ENCODE measurements at places on chromosomes 2 and 18. TPM values are rescaled to one million over a fixed set of nuclear protein-coding genes. Genes with fewer than 3 reads are reported as not detected.

GRCh38 chr2:2018713-2019410, 274.5 kb upstream of the PXDN start:
- peak; percentile 7 for DNase-seq

DNA sequence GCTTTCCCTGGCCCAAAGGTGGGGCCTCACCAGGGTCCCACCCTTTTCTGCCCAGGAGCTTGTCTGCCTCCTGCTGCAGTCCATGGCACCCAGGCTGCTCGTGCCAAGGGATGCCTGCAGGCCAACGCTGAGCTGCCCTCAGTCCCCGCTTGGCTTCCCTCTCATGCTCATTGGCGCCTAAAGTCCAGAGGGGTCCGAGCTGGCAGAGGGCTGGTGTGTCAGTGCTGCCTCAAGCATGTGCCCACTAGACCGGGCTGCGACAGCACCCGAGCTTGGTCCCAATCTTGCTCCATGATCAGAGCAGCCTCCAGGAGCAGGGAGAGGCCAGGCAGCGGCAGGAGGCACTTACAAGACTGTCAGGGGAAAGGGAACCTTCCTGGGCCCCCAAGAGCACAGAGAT, 287.0 kb downstream of the ICOS start:
- DNase-seq = no peak

- no peak for DNase-seq
These were observed 177.8 kb upstream of the SCN7A start for GRCh38 chr2:166671801-166672200.

GRCh38 chr2:82796132-82796531, 1662.9 kb downstream of the SUCLG1 start:
- DNase-seq = no peak

DNA sequence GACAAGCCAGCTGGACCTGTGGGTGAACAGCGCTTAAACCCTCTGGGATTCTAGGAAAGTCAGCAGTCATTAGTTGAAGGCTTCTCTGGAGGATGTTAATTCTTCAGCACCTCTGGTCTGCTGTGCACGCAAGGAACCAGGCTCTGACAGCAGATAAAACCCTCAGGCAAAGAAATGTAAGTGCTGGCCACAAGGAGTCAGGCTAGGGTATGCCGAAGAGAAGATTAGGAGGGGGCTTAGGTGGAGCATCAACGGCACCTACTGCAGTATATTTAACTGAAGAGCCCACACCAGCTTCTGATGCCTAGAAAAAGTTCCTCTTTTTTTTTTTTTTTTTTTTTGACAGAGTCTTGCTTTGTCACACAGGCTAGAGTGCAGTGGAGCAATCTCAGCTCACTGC, 304.2 kb upstream of the MC4R start:
- DNase-seq = peak; percentile 81

DNA sequence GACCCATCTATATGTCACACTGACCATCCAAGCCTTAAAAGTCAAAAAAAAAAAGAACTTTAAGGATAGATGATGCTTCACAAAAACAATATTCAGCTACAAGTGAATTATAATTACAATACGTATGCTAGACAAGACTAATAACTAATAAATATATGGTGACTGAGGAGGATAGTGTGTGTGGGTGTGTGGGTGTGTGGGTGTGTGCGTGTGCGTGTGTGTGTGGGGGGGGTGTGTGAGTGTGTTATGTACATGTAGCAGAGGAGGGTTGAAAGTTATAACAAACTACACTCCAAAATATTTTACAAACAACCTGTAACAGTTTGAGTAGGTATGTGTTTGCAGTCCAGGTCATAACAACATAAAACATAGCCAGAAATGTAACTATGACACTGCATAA, 159.2 kb upstream of the RBBP8 start:
- DNase-seq = no peak

DNA sequence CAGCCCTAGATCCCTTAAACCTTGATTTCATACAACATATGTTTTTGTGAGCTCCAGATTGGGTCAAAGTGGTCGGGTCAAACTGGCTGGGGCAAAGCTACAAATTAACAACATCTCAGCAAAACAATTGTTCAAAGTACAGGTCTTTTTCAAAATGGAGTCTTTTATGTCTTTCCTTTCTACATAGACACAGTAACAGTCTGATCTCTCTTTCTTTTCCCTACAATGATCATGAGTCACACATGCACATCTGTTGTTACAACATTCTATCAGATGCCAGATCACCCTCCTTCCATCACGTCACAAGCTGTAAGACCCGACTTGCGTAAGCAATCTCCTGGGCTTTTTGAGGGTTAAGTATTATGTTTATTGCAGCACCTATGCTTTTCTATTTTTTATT, 55.1 kb downstream of the RHOB start:
- DNase-seq = no peak

DNA sequence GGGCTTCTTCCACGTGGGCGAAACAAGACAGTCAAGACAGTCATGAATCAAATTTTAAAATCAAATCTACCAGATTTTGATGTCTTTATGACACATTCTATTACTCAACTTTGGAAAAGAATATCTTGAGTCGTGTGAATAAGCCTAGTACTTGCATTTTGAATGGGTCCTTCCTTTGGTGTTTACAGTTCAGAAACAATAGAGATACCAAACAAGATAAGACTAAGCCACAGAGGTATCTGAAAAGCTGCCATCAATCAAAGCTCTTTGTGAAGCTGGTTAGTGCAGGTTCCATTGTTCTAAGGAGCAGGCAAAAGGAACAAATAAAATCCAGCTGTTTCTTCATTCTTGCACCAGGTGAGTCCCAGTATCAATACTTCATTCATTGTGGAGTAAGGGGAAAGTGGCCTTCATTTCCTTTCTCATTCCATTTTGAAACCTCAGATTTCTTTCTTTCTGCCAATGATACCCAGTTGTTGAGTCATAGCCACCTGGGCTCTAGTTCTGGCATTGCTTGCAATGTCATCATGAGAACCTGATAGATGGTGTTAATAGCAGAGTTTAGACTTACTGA, 151.7 kb upstream of the L3MBTL4 start:
- no peak for DNase-seq

DNA sequence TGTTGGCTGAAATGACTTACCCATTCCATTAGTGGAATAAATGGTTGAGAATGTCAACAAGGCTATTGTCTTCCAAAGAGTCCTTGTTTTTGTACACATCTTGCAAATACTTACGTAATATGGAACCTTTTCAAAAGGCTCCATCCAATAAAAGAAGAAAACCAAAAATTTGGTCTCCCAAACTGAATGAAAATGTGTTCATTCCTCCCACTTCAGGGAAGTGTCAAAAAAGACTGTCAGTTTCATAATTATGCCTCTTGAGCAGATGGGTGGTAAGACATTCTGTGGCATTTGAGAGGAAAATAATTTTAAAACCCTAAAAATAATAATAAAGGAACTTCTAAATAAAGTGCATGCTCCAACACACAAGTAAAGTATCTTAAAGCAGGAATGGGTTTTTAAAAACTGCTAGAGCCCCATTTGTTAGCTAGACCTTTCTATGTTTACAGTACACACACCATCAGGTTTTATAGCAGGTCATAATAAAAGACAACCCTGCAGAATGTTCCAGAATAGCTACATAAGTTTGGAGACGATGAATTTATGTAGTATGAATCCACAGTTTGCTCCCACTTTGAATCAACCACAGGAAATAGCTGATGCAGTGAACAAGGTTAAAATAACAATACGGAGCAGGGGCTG, 843.7 kb downstream of the LRRTM4 start:
- no peak for DNase-seq

DNA sequence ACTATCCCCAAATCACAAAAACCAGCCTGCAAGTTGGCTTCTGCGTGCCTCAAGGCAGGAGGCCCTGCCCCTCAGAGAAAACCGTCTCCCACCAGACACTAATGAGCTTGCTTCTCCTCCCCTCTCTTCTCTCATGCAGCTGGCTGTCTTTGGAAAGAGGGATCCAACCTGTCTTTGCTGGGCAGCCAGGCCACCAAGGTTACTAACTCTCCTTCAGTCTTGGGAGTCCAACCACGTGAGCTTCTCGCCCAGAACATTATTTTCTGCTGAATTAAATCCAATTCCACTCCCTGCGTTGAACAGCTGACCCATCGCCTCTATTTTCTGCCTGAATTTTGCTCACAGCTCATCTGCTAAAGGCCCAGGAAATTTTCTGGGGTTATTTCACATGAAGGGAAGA, 291.3 kb upstream of the NCKAP5 start:
- DNase-seq = no peak

- no peak for DNase-seq
These were observed 46.6 kb downstream of the ICOS start for GRCh38 chr2:203983064-203983715.

- DNase-seq = peak; percentile 91
These were observed 533.9 kb upstream of the CRIM1 start for GRCh38 chr2:35821675-35822074.

GRCh38 chr2:14053105-14053504, 579.4 kb upstream of the LRATD1 start:
- no peak for DNase-seq

DNA sequence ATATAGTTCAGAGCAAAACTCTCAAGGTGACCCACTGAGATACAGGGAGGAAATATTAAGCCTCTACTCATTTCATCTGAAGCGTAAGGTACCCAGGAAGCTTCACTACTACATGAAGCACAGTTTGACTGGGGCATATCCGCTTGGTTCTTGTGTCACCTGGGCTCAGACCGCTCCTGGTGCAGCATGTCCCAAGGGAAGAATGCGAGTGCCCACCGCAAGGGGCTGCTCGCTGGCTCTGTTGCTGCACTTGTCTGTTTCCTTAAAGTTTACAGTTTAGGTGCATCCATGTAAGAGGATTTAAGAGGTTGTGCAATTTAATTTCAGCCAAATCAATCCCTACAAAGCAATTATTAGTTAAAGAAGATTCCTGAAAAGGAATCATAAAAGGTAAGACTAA, 507.8 kb downstream of the FBXO15 start:
- DNase-seq = no peak

- no peak for DNase-seq
These were observed 39.7 kb upstream of the SEMA4C start for GRCh38 chr2:96909611-96910021.

ANKRD62 gene
- not detected for total RNA-seq

TXNL1 gene
- total RNA-seq = 73.9 TPM

IL1A gene
- total RNA-seq = 1.6 TPM

FOSL2 gene
- 4.9 TPM for total RNA-seq

RNF144A gene
- total RNA-seq = 12.4 TPM

OTOS gene
- not detected for total RNA-seq

CAMKMT gene
- 57.5 TPM for total RNA-seq
